ENCODE measurements at places on chromosomes 5 and 9.

DNA sequence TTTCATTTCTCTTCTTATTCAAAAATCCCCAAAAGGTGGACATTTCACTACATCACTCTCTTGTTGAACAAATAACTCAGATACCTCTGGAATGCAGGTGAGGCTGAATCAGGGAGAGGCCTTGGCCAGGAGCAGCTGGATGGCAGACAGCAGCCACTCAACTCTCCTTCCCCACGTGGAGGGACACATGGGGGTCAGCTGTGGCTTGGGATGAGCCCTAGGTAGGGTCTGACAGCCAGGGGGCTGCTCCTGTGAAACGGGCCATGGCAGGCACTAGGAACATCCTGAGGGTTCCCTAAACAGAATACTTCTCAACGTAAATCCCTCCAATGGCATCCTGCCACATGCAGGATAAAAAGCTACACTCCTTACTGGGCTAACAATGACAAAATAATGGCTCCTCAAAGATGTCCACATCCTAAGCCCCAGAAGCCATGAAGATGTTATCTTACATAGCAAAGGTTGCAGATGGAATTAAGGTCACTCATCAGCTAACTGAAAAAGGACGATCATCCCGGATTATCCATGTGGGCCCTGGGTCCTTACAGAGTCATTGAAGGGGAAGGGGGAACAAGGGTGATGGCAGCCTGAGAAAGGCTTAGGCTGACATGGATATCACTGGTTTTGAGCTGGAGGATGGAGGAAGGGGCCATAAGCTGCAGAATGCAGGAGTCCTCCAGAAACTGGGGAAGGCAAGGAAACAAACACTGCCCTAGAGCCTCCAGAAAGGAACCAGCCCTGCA is 31.4 kb upstream of the S1PR3 start:
- no peak for DNase-seq

GRCh38 chr9:28688172-28688571 is 1114.9 kb upstream of the C9orf72 start:
- DNase-seq, result no peak

GRCh38 chr5:170171811-170172210 is 61.0 kb upstream of the C5orf58 start:
- no peak for DNase-seq

GRCh38 chr5:137032929-137033328 is 466.2 kb downstream of the SPOCK1 start:
- no peak for DNase-seq

- DNase-seq, result no peak
These were observed 643.4 kb downstream of the CCDC171 start for GRCh38 chr9:16196206-16196605.

GRCh38 chr5:124061068-124061430 is 549.1 kb downstream of the CSNK1G3 start:
- no peak for DNase-seq

DNA sequence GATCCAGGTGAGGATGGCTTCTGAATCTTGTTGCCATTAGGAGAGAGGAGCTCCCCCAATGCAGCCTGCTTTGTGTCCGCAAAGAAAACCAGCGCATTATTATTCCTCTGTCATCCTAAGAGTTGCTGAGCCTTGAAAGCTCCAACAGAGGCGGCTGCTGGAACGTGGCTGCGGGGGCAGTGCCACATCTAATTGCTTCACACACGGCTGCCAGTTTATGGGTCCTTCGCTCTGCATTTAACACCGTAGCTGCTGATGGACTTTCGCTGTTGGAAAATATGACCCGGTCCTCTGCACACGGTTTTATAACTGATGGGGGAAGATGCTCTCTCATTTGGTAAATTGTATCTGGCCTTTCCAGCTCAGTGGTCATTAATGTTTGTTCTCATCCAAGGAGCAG is 38.0 kb downstream of the ZNF622 start:
- no peak for DNase-seq

DNA sequence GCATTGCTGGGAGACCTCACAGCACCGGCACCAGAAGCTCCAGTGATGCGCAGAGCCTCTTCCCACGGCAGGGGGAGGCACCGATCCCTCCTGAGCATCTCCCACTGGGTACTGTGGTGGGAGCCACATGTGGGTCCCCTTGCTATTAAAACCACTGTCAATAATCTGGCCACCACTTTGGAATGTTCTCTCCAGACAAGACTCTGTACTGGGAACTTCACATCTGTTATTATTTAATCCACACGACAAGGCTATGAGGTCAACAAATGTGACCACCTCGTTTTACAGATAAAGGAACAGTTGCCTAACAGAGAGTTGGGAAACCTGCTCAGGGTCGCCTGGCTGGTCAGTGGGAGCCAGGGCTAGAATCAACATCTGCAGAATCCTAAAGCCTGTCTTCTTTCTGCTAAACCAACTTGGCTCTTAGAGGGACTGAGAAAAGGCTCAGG is 72.7 kb downstream of the EPB41L4B start:
- DNase-seq, result no peak

- DNase-seq, result no peak
These were observed 561.6 kb downstream of the TAF11L14 start for GRCh38 chr5:18195910-18196309.

DNA sequence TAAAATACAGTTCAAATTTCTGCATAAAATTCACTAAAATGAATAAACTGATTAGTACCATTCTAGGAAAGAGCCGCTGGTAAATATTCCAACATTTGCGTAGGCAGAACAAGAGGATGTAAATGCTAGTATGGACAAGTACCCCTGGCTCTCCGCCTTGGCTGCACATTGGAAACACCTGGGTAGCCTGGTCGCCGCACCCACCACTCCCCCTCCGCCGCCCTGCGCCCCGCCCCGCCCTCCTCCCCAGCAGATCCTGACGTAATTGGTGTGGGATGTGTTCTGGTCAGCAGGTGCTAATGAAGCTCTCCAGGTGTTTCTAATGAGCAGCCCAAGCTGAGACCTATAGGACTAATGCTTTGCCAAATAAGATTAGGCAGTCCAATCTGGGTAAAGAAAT is 225.7 kb downstream of the FRMD3 start:
- DNase-seq, result no peak

- peak; percentile 33 for DNase-seq
These were observed 104.0 kb downstream of the RGS3 start for GRCh38 chr9:113567361-113568080.

DNA sequence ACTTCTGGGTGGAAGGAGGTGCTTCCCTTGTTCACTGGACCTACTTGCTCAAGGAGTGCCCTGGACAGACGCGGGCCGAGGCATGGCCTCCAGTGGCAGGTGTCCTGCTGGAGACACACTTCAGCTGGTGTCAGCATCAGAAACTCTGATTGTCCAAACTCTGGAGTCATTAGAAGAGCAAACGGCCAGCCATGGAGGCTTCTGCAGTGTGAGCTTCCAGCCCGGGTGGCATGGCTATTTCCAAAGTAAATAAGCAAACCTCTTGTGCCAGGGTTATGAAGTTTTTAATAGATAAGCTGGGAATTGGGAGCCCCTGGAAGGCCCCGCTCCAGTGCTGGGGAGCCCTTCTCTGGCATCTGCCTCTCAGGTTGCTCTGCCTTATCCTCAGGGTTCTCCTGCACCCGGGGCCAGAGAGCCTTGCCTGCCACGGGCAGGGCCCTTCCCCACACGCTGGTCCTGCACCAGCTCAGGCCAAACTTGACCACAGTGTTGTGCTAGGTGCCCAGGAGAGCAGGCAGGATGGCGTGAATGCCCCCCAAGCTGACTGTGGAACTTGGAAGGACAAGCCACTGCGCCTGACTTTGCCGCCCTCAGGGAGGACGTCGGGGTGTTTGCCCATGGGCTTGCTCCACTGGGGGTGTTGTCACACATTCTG is 285.6 kb downstream of the GADD45G start:
- no peak for DNase-seq

Measured in right cardiac atrium (tissue), 5 donors.